ENCODE measurements at places on chromosomes 7 and 10.

DNA sequence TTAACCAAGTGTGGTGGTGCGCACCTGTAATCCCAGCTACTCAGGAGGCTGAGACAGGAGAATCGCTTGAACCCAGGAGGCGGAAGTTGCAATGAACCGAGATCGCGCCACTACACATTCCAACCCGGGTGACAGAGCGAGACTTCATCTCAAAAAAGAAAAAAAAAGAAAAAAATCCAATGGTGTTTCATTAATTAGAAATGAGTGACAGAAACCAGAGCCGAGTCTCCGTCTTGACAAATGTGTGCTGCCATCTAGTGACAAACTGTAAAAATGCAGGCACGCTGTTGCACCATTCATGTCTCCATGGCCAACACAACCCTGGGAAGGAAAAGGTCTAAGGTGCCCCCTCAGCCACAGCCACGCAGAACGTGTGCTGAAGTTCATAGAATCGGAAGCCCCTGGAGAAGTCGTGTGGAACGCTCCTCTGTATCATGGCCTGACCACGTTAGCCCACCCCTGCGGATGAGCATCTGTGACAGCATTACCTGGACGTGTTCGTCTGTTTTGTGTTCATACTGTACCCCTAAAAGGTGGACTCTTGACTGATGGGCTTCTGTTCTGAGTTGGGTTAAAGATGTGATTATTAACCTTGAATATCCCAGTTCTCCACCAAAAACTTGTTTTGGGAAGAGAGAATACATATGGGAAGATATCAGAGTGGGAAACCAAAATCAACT, 94.9 kb downstream of the LYZL2 start:
- peak; percentile 24 for DNase-seq

- no peak for DNase-seq
Measured at GRCh38 chr10:123743441-123744223, 77.5 kb downstream of the GPR26 start.

DNA sequence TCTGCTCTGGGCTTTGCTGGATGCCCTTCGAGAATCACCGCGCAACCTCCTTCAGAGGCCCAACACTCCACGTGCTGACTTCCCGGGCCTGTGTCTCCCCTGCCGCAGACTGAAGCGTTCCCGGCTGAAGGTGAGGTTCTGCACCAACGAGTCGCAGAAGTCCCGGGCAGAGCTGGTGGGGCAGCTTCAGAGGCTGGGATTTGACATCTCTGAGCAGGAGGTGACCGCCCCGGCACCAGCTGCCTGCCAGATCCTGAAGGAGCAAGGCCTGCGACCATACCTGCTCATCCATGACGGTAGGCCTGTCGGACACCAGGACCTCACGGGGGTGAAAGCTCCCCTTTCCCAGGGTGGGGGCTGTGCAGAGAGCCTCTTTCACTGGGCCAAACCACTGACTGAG, 22.4 kb downstream of the LHPP start:
- no peak for DNase-seq

GRCh38 chr10:91117505-91117904, 103.0 kb upstream of the PCGF5 start:
- no peak for DNase-seq

DNA sequence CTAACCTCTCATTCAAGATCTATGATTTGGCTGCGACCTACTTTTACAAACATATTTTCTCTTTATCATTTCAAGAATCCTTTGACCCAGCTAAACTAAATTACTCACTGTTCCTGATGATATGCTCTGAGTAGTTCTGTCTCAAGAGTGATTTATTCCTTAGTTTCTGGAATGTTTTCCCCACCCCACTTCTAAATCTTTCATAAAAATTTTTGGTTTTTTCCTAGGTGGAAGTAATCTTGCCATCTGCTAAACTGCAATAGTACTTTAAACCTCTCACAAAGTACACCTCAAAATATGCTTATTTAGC, 170.8 kb downstream of the DNAJC1 start:
- no peak for DNase-seq

DNA sequence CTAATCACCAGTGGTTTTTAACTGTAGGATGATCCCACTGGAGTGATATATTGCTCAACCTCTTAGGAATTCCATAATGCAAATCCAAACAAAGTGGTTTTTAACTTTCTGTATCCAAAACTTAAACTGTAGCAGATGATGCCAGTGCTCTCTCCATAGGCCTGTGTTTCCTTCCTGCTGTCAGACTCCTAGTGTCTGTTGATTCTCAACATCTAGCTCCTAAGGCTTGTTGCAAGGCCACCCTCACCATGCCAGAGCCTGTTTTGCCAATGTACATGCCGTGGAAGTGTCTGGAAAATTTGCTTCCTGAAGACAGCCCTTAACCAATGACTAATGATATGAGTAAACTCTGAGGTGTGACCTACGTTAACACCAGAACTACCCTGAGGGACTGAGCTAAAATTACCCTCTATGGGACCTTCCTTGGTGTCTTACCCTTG, 39.3 kb downstream of the C1GALT1 start:
- DNase-seq, result no peak

GRCh38 chr10:60898321-60898720, 45.7 kb downstream of the RHOBTB1 start:
- DNase-seq, result no peak

GRCh38 chr10:132876993-132877431, 65.4 kb downstream of the CFAP46 start:
- no peak for DNase-seq

DNA sequence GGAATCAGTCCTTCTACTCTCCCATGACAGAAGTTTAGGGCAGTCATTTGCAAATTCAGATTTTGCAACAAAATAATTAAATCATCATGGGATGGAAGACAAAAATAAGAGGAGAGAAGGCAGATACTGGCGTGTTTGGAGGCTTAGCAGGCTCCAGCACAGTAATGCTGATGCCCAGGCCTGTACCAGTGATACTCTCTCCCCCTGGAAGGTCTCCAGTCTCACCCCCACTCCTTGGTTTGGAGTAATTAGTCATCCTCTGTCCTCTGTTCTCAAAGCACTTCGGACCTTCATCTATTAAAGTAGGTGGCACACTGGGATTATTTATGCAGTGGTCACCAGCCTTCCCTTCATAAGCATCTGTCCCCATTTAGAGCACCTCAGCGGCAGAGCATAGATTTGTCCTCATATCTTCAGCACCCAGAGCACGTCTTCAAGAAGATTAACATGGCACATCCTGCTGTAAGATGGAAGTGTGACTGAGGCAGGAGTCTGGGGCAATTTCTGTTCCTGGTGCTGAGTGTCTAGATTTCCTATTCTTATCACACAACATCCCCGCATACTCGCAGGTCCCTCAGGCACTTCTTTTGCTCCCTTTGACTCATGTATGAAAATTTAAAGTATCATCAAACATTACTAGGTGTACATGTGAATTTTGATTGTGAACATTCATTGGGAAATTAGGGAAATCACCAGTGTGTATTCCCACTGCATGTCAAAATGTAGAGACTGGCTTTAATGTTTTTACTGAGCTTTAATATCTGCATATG, 31.3 kb upstream of the TRIL start:
- DNase-seq, result no peak
